ENCODE measurements at places on chromosomes 12 and 14. TPM values are rescaled to one million over a fixed set of nuclear protein-coding genes. Genes with fewer than 3 reads are reported as not detected.

GRCh38 chr12:104632724-104633201 lies 176.0 kb downstream of the CHST11 start:
- peak; percentile 58 for DNase-seq

- DNase-seq: no peak
Measured at GRCh38 chr12:9761419-9761781, 699 bp upstream of the CD69 start.

DNA sequence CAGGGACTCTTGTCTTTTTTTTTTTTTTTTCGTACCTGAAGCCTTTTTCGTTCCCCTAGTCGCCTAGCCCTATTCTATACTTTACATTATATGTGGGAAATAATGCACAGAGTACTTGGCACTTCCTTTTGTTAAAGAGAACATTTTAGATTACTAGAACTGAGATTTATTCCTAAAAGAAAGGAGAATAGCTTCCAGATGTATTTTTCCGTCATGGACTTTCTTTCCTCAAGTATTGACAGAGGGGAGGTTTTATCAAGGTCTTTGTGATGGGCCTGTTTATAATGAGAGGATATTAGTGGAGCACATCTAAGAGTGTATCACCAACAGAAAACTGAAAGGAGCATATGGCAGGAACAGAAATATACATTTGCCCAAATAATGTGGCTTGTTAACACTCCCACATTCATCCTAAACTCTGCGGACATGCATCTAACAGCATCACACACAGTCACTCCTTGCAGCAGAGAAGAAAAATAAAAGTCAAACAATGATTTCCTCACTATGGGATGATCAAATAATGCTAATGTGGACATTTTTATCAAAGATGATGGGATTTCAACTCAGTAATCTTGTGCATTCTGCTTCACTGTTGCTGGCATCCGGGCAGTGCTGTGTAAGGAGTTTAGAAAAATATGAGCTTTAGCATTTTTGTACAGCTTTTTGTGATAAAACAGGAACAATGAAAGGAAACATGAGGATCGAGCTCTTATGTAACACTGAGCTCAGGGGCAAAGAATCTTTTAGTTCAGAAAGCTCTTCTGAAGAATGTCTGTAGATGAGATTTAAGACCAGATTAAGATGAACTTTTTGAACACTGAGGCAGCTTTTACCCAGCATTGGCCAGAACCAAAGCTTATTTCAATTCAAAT lies 183.1 kb downstream of the EGLN3 start:
- peak; percentile 86 for DNase-seq

DNA sequence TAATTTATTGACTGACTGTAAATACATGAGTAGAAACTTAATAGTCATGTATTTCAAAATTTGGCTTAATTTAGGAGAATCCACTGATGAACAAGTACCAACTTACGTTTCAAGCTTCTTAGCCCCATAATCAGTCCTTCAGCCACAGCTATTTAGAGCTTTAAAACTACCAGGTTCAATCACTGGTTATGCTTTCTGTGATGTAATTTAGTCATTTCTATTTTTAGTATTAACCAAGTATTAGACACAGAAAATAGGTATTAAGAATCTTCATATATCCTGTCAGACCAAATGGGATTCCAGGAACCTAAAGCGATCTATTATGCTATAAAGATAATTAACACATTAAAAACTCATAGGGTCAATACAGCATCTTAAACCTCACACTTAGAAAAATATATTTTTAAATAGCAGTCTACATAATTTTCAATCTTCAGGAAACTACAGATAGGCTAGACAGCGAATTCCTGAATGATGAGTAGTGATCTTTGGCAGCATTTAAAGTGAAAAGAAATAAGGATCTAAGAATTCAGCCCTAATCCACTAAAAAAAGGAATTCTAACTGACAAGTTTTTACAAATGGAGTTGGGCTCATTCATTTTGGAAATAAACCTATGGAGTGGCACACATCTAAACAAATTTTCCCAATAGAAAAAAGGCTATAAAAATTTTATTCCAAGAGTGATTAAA lies 51.5 kb downstream of the ZC3H14 start:
- peak; percentile 85 for DNase-seq

GRCh38 chr12:48998497-48999353 lies 450 bp downstream of the DDN start:
- no peak for DNase-seq

GRCh38 chr12:103955811-103956508 lies 9.7 kb upstream of the TDG start:
- DNase-seq: peak; percentile 12

DNA sequence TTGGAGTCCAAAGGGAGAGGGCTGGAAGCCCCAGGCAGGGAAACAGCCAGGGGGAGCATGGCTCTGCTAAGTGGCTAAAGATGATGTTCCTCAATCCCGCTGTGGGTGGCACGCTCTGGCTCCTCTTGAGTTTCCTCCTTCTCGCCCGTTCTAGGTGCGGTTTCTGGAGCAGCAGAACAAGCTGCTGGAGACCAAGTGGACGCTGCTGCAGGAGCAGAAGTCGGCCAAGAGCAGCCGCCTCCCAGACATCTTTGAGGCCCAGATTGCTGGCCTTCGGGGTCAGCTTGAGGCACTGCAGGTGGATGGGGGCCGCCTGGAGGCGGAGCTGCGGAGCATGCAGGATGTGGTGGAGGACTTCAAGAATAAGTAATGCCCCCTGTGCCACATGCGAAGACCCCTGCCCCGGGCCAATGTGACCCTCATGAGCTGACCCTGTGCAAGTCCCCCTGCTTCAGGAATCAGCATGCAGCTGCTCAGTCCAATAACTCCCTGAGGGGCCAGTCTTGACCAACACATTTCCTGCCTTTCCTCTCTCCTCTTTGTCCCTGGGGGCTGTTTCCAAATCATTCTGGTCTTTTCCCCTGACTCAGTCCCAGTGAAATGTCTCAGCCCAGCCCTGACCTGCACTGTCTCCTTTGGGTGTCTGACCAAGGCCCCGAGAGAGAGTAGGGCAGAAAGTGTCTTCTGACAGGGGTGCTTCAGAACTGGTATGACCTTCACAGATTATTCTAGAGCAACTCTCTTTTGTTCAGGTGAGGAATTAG lies 2.1 kb downstream of the KRT7 start:
- peak; percentile 45 for DNase-seq

DNA sequence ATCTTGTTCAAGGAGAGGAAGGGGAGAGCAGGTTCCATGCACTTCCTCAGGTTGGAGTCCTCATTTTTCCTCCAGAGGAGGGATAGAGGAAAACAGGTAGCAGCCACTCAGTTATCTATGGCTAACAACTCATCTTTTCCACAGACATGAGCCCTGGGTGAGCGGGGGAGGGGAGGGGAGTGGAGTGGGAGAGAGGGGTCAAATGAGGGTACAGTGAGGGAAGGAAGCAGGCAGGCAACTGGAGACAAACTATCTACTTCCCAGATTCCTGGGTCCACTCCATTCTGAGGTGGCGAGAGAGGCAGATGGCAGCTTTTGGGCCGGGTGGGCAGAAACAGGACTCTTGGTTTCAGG lies 2.6 kb upstream of the ZNF385A start:
- no peak for DNase-seq

DNA sequence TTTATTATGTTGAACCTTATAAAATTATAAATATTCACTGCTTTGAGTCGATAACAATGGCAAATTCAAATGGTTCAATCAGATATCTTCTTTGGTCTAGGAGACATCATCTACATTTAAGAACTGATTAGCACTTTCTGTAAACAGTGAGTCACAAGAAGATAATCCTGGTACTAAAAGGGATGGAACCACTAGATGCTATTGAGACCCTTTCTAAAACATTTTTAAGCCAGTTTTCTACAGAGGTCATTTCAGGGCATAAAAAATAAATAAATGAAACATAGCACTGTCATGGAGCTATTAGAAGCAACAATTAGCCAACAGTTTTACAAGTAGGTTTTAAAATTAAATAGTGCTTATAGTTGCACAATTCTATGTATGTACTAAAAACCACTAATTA lies 212.2 kb downstream of the DUSP6 start:
- no peak for DNase-seq

- no peak for DNase-seq
Measured at GRCh38 chr12:50467439-50467838, 37.3 kb upstream of the DIP2B start.

GRCh38 chr14:87264272-87264785 lies 728.7 kb downstream of the GALC start:
- no peak for DNase-seq

- peak; percentile 73 for DNase-seq
Measured at GRCh38 chr14:42806909-42807315, 1200.2 kb downstream of the LRFN5 start.

DNA sequence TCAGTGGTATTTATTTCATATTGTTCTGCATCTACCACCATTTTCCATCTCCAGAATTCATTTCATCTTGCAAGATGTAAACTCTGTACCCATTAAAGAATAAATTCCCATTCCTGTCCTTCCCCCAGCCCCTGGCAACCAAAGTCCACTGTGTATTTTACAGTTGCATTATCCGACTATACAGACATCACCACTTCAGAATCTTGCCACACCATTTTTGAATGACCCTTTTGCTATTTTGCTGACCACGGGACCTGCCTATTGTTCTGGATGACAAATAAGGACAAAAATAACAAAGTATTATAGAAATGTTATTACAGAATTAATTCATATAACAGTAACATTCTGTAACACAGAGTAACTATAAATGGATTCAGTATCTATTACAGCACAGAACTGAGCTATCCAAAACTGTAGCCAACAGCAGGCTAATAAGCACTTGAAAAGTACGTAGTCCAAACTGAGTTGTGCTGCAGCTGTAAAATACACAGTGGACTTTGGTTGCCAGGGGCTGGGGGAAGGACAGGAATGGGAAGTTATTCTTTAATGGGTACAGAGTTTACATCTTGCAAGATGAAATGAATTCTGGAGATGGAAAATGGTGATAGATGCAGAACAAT lies 61.3 kb downstream of the CDK17 start:
- DNase-seq: peak; percentile 30

GRCh38 chr12:25730489-25731349 lies 177.6 kb upstream of the LMNTD1 start:
- no peak for DNase-seq

DNA sequence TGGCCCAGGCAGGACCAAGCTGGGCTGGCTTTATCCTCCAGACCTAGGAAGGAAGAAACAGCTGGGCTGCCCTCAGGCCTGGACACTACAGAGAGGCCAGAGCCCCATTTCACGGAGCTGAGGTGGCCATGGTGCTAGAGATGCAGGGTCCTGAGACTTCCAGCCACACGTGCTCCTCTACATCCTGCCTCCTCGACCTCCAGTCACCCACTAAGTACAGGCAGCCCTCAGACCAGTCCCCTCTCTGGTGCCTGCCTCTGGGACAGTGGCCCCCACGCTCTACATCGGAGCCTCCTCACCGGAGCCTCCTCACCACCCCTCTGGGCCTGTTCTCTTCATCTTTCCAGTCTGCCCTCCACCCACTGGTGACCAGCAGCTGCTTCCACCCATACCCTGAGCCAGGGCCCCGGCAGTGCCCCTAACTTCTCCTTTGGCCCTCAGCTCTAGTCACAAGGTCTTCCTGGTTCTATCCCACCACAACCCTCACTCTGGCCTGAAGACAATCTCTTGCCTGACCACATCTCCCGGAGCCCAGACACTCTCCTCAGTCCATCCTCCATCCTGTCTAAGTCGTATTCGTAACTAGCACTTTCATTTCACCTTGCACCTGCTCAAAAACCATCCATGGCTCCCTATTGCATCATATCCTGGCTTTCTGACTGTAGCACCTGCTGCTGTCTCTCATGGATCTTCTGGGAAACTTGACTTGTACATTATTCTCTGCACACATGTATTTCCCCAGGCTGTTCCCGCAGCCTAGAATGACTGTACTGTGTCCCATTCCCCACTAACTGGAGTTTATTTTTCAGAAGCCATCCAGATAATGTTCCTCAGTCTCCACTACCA lies 43.9 kb downstream of the DIO3 start:
- no peak for DNase-seq

The TRPV4 gene
- total RNA-seq: 0.25 TPM

The GLS2 gene
- total RNA-seq: not detected

The CARMIL3 gene
- not detected for total RNA-seq

The CLEC4E gene
- total RNA-seq: not detected

The SDR9C7 gene
- total RNA-seq: not detected

Measured in fibroblast of the aortic adventitia (primary cell).